ENCODE measurements at places on chromosomes 2 and 18.

DNA sequence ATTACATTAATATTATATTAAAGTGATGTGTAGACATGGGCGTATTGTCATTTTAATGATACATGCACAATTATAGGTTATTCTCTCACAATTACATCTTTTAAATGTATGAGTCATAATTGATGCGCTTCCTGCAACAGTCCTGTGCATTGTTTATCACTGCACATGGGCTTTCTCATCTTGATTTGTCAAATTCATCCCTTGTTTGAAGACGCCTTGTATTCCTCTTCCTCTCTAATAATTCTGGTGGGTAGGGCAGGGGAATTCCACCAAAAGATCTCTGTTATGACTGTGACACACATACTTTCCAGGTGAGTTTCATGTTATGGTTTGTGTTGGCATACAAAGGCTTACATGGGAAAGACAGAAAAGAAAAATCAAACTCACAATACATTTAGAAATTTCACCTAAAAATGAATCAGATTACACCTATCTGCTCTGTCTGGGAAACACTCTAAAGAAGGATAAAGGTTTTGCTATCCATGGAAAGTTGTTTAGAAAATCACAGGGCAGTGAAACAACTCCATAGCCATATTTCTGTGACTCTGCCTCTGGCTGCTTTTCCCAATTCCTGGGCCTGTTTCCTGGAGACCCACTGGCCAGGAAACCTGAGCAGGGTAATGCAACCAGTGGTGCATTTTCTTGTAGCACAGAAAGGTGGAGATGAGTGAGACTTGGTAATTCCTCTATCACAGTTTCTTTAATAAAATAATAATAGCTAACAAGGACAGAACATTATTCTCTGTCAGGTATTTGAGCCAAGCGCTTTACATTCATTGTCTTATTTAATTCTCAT lies 13.2 kb downstream of the SLC9A2 start:
- DNase-seq, result no peak

DNA sequence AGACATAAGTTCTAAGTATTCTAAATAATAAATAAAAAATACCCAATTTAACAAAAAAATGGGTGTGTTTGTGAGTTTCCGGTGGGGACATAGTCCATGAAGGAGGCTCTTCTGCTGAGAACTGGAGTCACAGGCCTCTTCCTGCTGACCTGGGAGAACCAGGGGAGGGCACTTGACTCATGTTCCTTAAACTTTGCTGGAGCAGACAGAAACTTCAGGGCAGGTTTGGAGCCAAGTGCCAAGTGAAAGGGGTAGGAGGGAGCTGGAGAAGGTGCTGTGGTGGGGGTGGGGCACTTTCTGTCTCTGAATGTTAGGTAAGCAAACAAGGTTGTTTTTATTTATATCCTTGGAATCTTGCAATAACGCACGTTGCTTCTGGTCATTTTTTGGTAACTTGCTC lies 78.8 kb upstream of the TTN start:
- no peak for DNase-seq

- DNase-seq, result no peak
Observed at GRCh38 chr2:77034445-77034844, 487.7 kb downstream of the LRRTM4 start.

DNA sequence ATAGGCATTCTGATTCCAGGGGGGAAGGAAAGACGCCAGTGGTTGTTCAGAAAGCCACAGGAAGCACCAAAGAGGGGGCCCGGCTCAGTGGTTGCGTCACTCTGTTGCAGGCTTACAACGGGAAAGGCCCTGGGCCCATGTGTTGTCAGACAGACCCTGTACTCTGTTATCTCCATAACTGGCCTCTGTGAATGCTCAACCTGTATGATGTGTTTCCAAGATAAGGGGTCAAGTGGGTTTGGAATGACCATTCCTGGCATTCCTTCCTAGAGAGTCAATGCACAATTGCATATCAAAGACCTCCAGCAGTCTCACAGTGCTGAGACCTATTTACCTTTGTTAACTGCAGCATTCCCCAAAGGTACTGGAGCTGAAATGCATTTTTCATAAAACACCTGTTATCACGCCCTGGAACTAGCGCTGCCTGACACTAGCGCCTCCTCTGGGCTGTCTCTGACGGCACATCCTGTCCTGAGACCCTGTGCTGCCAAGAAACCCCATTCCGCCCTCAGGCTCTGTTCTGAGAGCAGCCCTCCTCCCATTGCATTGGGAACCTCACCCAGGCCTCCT lies 13.2 kb upstream of the LRRFIP1 start:
- no peak for DNase-seq

GRCh38 chr2:193929131-193929530 lies 1727.9 kb upstream of the SLC39A10 start:
- DNase-seq, result no peak

GRCh38 chr2:221314786-221315185 lies 257.3 kb downstream of the EPHA4 start:
- DNase-seq, result no peak

GRCh38 chr2:236901956-236902355 lies 183.7 kb upstream of the COPS8 start:
- no peak for DNase-seq

DNA sequence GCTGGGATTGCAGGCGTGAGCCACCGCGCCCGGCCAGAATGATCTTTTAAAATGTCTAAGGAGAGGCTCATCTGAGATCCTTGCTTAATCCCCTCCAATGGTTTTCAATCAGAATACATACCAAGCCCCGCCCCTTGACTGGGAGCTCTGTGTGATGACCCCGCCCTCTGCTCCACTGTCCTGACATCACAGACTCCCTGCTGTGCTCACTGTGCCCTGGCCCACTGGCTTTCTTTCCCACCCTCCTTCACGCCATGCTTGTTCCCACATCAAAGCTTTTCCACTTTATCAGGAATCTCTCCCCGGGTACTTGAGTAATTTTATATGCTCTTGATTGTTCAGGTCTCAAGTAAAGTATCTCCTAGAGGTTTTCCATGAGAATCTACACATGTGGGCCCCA lies 762.3 kb upstream of the ID2 start:
- no peak for DNase-seq

- no peak for DNase-seq
Observed at GRCh38 chr18:70931942-70932814, 643.3 kb downstream of the SOCS6 start.

GRCh38 chr18:79917169-79917852 lies 34.1 kb downstream of the SLC66A2 start:
- no peak for DNase-seq

DNA sequence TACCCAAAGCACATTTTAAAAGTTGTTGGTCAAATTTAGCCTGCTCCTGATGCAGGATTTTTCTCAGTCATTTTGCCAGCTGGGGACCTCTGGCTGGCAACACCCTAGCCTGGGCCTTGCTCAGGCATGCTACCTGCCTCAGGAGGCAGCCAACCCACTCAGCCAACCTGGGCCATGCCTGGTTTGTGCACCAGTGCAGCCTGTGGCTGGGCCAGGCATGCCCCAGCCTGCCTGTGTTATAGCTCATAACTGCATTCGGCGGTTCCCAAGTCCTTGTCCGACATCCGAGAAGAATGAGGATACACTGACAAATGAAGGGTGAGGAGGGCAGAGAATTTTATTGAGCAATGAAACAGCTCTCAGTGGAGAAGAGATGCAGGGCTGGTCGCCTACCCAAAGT lies 608.0 kb downstream of the SUCLG1 start:
- DNase-seq, result no peak

DNA sequence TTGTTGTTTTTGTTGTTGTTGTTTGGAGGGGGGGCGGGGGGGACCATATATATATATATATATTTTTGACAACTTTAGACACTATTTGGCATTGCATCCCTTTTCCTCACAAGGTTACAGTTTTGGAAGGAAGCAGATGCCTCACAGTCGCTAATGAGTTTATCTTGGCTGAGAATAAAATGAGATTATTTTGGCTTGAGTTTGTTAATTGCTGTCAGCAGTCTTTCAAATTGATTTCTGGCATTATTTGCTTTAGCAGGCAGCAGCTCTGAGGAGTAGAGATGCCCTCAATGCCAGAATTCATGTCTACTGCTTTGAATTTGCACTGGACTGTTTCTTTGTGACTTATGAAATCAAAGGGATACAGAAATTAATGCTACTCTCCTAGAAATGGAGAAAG lies 595.2 kb upstream of the HNMT start:
- no peak for DNase-seq

DNA sequence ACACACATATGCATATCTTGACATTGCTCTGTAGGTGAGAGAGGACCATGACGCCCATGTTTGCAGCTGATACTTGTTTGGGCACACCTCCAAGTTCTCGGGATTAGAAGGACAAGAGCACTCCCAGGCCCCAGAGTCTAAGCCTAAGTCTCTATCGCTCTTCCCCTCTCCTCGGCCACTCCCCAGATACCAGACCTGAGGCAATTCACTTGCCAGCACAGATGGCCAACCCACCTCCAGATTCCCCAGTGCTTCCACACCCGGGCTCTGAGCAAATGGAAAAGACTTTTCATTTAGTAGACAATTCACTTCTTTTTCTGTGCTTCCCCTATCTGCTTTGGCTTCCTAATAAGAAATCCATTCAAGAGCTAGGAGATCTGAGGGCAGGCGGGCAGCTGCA lies 32.9 kb downstream of the EHD3 start:
- DNase-seq, result no peak

GRCh38 chr2:168669151-168669550 lies 133.3 kb upstream of the NOSTRIN start:
- DNase-seq, result no peak

- DNase-seq, result no peak
Observed at GRCh38 chr2:200226451-200227426, 79.8 kb upstream of the SPATS2L start.

DNA sequence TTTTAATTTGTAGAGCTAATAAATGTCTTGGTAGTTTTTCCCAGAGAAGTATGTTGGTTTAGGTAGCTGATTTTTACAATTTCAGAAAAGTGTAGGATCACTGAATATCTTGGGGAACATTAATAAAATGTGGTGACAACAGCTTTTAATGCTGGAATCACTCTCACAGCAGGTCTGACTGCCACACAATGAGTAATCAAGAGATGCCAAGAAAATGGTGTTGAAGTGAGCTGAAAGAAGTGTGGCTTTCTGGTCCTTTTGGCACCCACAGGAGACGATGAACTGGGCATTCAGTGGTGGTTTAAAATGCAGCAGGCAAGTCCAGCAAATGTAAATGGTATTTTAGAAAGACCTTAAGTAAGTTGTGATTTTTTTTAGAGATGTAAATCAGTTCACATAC lies 175.8 kb downstream of the CBLN2 start:
- no peak for DNase-seq

DNA sequence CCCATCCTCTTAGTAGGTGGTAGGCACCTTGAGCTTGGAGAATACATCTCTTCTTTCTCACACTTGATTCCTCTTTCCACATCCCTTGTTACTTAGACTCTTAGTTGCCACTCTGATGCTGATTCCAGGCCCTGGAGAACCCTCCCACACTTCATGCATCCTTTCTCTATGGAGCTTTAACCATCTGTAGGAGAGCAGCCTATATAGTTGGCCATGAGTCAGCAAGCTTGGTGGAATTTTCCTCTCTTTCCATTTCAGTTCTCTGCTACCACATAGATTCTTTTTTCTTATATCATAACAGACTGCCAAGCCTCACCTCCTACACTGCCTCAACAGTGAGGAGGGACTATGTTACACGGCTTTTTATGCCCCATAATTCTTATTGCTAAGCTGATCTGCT lies 851.6 kb upstream of the CDH2 start:
- no peak for DNase-seq

DNA sequence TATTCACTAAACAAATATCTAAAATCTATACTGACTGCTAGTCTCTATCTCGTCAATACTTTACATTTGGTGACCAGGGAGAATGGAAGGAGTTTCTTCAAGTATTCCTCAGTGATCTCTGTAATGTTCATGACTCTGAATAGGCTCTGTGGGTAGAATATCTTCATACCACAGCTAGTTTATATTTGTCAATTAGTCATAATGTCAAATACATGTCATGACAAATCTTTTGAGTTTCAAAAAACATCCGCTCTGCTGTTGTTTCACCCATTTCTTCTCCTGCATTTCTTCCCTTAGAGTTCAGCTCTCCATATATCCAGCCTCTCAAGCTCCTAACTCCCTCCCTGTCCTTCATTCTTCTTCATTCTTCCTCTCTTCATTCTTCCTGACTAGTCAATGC lies 206.5 kb upstream of the FANCL start:
- no peak for DNase-seq

Measured in stimulated activated CD8-positive, alpha-beta memory T cell treated with anti-CD3 and anti-CD28 coated beads, Interleukin-12 subunit alpha, Interleukin-12 subunit beta, amount 100 ng/mL, for 4 hours (primary cell).